ENCODE measurements at places on chromosomes 12 and 14.

DNA sequence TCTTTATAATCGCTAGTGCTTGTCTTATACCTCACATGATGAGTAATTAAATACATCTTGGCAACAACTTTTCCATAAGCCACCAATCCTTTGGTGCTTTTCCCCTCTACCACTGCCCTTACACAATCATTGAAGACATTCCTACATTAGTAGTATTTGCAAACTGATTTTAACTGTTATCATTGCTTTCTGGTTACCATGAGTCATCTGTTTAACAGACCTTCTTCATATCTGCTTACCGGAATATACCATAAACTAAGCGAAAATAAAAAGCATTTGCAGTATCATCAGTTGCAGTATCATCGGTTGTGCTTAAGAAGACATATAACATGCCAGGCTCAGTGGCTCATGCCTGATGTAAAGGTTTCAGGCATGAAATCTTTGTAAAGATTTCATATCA is 54.8 kb upstream of the PLEKHA5 start:
- no peak for DNase-seq

GRCh38 chr14:31020834-31021575 is 4.4 kb upstream of the AP4S1 start:
- no peak for DNase-seq

GRCh38 chr14:72665259-72665658 is 228.6 kb downstream of the DPF3 start:
- no peak for DNase-seq

DNA sequence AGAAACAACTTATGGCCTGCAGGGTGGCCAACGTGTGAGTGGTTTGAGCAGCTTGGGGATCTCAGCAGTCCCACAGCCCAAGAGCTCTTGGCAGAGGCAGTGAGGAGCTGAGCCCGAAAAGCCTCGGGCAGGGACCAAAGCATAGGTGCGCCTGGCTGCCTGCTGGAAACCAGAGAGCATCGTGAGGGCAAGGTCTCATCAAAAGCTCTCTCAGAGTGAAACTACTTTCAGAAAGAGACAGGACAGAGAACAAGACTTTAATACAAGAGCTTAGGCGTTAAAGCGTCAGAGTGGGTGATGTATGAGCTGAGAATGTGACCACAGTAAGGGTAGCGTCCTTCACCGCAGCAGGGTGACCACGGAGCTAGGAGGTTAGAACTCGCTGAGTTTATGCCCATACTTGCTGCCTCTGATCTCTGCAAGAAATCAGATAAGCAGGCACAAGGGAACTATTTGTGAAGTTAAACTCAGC is 30.8 kb downstream of the LGMN start:
- no peak for DNase-seq

DNA sequence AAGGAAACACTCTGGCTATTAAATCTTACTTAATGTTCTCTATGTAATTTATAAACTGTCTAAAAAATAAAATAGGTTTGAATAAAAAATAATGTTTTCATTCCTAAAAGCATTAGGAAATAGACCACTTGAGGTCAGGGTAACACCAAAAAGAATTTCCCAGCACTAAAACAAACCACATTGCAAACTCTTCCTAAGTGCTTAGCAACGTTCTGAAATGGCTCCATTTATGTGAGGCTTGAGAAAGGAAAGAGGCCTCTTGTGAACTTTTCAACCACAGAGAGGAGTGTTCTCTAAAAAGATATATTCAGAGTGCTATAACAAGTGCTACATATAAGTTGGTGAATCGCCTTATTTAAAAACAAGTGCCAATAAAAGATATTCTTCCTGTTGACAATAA is 42.7 kb downstream of the ALX1 start:
- no peak for DNase-seq

GRCh38 chr12:32353540-32353939 is 45.8 kb upstream of the FGD4 start:
- DNase-seq = no peak

DNA sequence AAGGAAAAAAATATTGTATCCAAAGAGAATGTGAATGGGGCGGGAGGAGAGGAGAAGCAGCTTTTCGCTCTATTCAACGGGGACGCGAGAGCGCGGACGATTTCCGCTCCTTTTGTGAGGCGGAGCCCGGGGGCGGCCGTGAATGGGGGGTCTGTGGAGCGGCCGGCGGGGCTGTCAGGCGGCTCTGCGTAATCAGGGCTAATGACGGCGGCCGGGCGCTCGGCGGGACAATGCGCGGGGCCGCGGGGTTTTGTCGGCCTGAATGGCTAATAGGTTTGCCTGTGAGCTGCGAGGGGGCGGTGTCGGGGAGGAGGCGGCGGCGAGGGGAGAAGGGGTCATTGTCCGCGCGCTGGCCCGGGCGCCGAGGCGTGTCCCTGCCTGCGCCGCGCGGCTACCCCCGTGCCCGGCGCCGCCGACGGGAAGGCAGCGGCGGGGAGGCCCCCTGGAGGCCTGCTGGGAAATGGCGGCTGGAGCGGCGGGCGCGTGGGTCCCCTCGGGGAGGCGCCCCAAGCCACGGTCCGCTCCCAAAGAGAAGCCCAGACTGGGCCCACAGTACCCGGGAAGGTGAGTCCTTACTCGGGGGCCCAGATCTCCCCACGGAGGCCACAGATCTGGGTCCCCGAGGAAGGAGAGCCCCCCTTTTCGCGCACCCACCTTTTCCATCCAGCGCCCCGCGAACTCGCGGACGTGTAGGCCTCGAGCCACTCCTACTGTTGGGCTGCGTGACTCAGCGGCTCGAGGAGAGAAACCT is 6.0 kb downstream of the SIX6 start:
- peak; percentile 61 for DNase-seq

DNA sequence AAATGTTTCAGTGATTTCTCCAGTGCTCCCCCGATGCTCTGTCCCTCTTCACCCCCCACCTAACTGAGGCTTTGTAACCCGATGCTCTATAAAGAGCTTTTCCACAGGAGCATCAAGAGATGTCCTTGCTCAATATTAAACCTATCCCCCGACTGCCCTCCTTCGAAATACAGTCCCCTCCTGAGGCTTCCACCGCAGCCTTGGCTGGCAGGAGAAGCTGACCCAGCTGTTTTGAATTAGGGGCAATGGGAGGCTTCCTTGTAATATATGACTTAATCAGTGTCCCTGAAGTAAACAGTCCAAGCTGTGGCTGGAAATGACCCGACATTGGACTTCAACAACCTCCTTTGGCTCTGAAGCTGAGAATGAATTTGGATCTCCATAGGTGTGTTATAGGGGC is 62.4 kb downstream of the TMEM30B start:
- DNase-seq = no peak

- no peak for DNase-seq
Observed at GRCh38 chr12:113292091-113292490, 42.8 kb downstream of the SLC8B1 start.

DNA sequence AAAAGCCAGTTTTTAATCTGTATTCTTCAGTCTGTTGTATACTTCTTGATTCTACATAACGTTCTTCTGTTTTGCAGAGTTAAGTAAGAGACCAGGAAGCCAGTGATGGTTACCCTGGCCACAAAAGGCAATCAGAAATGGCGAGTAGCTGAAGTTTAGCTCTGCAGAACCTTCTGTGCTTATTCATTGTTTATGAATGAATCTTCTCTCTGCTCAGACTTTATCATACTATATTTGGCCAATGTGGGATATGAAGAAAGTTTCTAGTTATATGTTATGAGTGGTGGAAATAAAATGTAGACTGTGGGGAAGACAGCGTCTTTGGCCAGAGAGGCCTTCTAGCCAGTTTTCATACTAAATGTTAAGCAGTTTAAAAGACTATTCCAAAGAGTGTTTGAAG is 249.9 kb upstream of the RGS6 start:
- DNase-seq = no peak

DNA sequence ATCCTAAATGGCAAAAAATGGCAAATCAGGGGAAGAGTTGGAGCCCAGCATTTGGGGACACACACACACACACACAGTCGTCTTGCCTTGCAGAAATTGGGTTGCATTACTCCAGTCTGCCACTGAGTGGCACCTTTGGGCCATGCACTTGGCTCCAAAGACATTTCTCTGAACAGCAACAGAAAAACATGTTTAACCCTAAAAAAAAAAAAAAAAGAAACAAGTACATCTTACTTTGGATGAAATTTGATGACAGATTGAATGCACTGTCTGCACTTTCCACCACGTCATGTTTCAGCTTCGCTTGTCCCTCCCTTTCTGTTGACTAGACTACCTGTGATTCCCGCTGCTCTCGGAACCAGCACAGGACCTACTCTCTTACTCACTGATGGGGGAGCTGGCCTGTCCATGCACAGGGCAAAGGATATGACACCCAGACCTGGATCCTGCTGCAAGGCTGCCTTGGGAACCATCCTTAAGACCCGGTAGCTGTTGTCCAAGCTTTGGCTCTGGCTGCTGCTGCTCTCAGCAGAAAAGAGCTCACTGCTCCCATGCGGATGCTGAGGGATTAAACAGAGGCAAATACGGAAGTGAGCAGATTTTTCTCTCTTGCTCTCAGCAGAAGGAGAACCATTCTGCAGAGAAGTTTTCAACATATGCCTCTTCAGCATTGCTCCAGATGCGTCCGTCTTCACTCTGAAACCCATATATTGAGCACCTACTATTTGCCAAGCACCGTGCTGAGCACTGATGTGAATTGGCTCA is 376.8 kb downstream of the DPF3 start:
- peak; percentile 59 for DNase-seq

DNA sequence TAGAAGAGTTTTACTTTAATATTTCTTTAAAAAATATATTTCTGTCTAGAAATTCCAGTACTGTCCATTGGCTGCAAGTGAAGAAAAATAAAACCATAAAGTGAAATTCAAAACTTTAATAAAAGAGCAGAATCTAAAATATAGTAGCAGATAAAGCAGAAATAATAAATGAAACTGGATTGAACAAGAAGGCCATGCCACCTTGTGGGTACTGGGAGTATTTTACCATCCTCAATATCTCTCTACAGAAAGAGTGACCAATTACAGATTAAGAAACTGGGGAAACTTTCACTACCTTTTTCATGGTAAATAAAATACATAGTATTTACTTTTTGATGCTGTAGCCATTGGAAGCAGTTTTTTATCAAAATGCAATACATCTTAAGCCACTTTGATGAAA is 220.5 kb downstream of the BCAT1 start:
- DNase-seq = no peak

- no peak for DNase-seq
Observed at GRCh38 chr14:49971156-49972130, 78.6 kb downstream of the ARF6 start.

GRCh38 chr12:97545804-97546203 is 83.2 kb downstream of the RMST start:
- DNase-seq = no peak

GRCh38 chr12:57795354-57795753 is 12.8 kb downstream of the TSFM start:
- no peak for DNase-seq

DNA sequence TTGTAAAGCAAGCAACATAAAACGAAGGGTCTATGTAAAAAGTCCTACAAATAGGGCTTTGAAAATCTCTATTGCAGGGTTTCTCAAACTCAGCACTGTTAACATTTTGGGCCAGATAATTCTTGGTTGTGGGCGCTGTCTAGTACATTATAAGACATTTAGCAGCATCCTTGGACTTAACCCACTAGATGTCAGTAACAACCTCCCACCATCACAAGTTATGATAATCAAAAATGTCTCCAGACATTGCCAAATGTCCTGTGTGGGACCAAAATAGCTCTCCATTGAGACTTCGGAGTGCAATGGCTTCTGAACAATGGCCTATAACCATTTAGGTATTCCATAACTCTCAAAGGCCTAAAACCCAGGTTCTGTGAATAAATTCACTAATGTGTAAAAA is 22.9 kb upstream of the DHRS7 start:
- no peak for DNase-seq

DNA sequence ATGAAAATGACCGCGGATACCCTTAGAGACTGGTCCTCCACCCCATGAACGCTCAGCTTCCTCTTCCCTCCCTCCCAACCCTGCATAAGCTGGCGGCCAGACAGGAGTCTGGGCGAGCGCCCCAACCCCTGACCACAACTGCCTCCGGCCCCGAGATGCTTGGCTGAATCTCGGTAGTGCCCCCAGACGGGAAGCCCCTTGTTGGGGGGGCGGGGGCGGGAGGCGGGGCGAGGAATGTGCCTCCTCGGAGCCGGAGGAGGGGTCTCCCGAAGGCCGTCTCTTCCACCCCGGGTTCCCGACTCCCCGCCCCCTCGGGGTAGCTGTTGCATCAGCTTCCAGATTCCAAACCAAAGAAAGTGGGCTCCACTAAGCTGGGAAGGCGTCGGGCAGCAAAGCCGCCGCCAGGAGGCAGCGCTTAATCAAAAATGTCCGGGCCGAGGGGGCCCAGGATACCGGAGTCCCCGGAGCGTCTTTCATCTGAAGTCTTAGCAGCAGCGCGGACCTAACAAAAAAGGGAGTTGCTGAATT is 7.1 kb upstream of the MRPL52 start:
- DNase-seq = peak; percentile 77

GRCh38 chr12:89472508-89472907 is 52.1 kb downstream of the GALNT4 start:
- no peak for DNase-seq

GRCh38 chr14:57533214-57533613 is 39.6 kb upstream of the CCDC198 start:
- no peak for DNase-seq

- DNase-seq = no peak
Observed at GRCh38 chr14:72583316-72584272, 310.3 kb downstream of the DPF3 start.

Measured in progenitor cell of endocrine pancreas (in vitro differentiated cells).